T-cell (primary cell): ENCODE measurements at places on chromosomes 2 and 18.

GRCh38 chr2:166256896-166257295 lies 118.8 kb downstream of the SCN9A start:
- DNase-seq = no peak

- no peak for DNase-seq
These were observed 163.0 kb downstream of the PHLPP1 start for GRCh38 chr18:62878305-62878704.

DNA sequence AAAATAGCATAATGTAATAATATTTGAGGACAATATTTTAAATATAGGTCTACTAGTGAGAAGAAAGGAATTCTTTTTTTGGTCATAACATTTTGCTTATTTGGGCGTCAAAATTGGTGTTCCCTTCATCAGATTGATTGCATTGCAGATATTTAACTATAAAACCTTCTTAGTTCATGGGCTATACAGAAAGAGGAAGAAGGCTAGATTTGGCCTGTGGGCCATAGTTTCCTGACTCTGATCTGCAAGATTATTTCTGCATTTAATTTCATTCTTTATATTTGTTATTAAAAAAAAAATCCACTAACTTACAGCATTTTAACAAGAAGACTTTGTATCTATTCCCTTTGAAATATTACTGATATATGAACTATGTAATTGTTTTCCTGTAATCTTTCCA lies 31.9 kb downstream of the PIKFYVE start:
- DNase-seq = no peak

DNA sequence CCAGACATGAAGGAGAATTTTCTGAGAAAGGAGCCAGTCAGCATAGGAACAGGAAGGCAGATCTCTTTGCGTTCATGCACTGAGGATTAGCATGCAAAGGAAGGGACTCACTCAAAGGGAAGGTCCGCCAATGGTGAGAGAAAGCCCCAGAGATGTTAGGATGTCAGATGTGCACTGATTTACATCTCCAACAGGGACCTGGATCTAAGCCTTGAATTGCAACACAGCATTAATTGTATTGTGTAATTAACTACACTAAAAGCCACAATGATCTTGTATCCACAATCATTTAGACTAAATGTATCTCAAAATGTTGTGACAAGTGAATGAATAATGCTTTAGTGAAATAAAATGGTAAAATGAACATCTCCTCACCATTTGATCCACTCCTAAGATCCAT lies 4.2 kb downstream of the SERPINB5 start:
- no peak for DNase-seq

GRCh38 chr2:30702694-30703093 lies 104.6 kb downstream of the CAPN13 start:
- no peak for DNase-seq

DNA sequence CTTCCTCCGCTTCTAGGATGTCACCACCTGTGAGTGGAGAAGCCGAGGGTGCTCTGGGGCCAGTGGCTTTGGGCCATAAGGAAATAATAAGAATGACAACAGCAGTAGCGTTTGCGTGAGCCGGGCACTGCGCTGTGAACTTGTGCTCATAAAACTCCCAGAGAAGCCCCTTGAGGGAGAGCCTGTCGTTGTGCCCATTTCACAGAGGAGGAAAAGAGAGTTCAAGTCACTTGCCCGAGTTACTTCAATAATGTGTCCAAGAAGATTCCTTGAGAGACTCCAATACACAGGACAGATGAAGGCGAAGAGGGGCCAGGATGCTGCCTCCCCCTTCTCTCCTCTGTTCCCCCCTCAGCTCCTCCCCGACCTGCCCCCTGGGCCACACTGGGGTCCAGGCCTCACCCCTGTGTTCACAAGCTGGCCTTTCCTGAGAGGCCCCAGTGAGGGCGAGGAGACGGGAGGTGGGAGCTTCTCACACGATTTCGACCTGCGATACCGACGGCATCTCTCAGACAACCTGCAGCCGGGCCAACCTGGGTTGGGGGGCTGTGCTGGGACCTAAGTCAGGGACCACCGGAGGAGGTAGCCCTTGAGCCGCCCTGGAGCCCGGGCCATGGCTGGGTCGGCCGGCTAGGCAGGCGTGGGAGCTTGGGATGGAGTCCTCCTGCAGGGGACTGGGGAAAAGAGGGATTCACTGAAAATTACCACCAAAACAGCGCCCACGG lies 53.5 kb upstream of the UBE2F start:
- DNase-seq = no peak

DNA sequence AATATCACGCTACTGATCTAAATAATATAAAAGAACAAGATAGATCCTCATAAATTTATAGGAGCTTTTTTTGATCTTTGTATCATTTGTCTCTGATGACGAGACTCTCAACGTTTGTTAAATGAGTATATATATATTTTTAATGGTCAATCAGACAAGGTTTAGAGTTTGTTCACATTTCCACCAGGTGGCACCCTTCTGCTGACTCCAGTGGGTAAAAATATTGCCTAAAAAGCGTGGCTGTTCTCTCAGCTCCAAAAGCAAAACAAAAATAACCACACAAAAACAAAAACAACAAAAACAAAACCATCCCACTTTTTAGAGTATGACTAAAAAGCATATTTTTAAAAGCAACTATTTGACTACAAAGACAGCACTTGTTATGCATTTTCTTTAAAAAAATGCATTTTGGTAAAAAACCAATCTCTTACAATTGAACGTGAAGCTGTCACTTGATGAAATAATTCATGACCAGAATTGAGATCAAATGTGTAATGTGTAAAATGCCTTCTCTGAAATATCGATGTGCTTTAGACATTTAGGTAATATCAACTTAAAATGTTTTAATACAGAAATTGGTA lies 723.2 kb downstream of the DPP10 start:
- no peak for DNase-seq

- no peak for DNase-seq
These were observed 56.2 kb downstream of the CYP27C1 start for GRCh38 chr2:127163921-127164320.

- no peak for DNase-seq
These were observed 33.8 kb downstream of the GPC1 start for GRCh38 chr2:240469239-240469636.

DNA sequence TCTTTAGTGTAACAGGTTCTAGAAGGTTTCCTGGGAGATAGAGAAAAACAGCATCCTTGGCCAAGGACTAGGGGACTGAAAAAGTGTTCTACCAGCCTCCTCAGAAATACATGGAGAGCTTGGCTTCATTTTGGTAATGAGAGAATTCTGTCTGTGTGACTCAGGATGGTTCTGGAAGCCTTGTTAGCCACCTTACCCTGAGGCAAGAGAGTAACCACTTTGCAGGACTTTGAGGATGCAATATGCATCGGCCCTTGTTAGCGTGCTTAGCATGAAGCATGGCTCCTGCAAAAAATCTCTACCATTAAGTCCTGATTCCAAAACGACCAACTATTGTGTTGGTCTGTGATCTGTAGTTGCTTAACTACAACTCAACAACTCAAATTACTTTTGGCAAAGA lies 79.8 kb downstream of the C1QL2 start:
- DNase-seq = no peak

DNA sequence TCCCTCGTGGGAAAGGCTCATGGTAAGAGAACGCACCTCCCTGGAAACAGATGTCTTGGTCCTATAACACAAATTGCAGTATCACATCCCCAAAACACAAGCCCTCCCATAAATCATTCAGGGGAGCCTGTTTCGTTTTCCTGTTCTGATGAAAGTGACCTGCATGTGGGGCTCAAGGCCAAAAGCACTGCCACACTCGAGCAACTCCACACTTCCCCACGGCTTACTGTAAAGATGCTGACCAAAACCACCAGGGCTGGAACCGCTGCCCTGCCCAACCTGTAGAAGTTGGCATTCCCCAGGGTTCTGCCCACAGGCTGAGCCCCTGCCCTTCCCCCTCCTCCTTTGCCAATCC lies 139.7 kb downstream of the BCL11A start:
- no peak for DNase-seq

DNA sequence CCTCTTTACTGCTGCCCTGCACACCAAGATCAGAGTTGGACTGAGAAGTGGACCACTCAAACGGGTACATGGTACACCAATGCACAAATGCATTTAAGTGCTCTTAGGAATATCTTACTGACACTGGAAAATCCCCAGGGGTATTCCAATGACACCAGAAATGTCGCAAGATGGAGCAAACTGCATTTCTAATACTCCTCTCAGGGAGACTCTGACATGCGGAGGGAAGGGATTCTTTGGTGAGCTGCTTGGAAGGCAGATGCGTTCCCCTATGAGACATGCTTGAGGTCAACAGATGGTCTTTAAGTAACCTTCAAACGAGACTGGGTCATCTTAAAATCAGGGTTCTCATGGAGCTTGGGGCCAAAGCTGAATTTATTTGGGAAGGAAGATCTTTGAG lies 521.8 kb upstream of the TCF4 start:
- no peak for DNase-seq

DNA sequence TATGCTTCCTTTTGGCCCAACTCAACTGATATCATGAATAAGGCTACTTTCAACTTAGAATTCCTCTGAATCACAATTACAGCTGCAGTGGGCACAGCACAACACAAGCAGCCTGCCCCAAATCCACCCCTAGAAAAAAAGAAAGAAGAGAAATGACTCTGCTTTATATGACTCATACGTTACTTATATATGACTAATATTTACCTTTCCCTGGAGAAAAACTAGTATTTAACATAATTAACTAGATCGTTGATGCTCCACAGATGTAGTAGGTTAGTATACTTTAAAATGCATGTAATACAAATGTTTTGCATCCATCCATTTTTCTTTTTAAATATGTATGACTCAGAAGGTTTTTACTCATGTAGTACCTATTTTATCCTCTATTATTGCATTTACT lies 133.3 kb upstream of the UNC80 start:
- no peak for DNase-seq

GRCh38 chr18:21134895-21135294 lies 23.3 kb upstream of the ROCK1 start:
- no peak for DNase-seq

GRCh38 chr18:12843420-12844350 lies 40.4 kb downstream of the PTPN2 start:
- no peak for DNase-seq

DNA sequence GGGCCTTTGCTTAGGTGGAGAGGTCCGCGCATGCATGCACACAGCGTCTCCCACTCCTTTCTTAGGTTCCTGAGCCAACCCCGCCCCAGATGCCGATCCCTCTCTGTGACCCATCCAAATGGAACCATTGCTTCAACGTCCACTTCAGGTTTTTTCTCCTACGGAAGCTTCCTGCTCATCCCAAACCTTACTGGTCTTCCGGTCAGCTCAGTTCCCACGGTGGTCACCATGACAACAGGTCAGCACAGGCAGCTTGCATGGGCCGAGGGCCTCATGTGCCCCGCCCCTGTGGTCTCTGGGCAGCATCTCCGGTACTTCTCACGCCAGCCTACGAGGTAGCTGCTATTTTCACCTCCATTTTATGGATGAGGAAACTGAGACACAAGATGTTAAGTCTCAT lies 163.7 kb downstream of the SOCS6 start:
- DNase-seq = no peak

- DNase-seq = no peak
These were observed 3.0 kb downstream of the ATIC start for GRCh38 chr2:215314896-215315295.

GRCh38 chr18:55221622-55222021 lies 262.4 kb upstream of the CCDC68 start:
- DNase-seq = no peak

DNA sequence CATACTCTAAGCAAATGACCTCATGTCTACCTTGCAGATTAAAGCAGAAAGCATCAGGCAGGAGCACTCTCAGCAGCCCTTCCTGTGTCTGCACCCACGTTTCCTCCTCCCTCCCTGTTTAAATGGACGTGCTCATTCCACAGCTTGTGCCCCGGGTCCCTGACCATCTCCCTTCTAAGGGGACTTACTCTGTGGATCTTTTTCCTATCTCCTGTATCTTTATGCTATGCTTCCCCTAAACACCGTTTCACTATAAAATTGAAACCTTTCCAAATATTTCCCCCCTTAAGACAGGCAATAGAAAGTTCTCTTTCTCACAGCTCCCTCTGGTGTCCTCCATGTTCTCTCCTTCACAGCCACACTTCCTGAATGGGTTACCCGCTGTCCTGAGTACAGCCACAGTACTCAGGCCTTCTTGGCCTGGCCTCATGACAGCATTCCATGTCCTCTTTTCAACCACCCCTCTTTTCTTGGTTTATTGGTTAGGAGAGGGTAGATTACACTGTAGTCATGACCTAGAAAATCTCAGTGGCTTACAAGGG lies 41.1 kb downstream of the TMEM185B start:
- DNase-seq = no peak

GRCh38 chr2:107595749-107596148 lies 230.9 kb upstream of the RGPD4 start:
- DNase-seq = no peak

GRCh38 chr2:100877555-100877954 lies 57.6 kb downstream of the NPAS2 start:
- DNase-seq = no peak

DNA sequence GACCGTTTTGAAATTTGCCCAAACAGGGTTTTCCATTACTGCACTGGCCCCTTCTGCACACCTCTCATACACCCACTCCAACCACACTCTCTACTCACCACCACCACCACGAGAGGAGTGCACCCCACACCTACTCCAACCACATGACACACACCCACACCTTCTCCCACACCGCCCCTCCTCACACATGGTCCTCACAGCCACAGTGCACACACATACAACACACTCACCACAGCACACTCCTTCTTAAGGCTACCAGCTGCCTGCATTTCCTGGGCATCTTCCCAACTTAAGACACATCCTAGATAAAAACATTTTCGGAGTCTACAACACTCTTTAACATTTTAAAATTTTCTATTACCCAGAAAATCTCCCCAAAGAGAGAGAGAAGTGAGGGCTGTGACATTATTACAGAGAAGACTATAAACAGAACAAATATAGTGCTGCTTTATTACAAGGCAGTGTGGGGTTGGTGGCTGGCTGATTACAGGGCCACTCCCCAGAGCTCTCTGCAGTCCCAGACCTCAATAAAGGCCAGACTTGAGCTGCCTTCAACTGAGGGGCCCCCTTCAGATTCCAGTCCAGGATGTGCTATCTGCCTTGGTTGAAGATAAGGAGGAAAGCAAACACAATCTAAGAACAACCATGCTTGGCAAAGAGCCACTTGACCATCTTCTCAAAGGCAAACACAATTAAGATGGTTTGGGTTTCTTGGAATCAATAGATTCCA lies 36.1 kb downstream of the NHEJ1 start:
- DNase-seq = no peak

GRCh38 chr2:141796449-141796848 lies 334.4 kb downstream of the LRP1B start:
- no peak for DNase-seq
